ENCODE measurements at places on chromosomes 6 and 20.

- DNase-seq = no peak
Measured at GRCh38 chr6:94751641-94752329, 825.5 kb upstream of the MANEA start.

GRCh38 chr20:44542890-44543289, 21.0 kb upstream of the SERINC3 start:
- DNase-seq = no peak

- DNase-seq = peak; percentile 76
Measured at GRCh38 chr6:23180504-23181293, 611.3 kb downstream of the HDGFL1 start.

- no peak for DNase-seq
Measured at GRCh38 chr20:32569380-32570305, 15.5 kb downstream of the NOL4L start.

DNA sequence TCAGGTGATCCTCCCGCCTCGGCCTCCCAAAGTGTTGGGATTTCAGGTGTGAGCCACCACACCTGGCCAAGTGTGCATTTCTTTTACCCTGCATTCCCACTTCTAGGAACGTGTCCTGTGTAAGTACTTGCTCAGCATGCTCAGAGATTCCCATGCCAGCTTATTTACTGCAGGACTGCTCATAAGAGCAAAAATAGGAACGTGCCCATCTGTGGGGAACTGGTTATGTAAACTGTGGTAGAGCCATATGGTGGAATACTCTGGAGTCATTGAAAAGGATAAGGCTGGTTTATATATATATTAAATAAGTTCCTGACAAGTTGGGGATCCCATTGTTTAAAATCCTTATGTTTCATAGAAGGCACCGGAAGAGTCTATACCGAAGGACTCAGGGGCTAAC, 38.2 kb upstream of the FANCE start:
- DNase-seq = no peak

GRCh38 chr20:34528921-34529297, 12.7 kb downstream of the DYNLRB1 start:
- DNase-seq = no peak

DNA sequence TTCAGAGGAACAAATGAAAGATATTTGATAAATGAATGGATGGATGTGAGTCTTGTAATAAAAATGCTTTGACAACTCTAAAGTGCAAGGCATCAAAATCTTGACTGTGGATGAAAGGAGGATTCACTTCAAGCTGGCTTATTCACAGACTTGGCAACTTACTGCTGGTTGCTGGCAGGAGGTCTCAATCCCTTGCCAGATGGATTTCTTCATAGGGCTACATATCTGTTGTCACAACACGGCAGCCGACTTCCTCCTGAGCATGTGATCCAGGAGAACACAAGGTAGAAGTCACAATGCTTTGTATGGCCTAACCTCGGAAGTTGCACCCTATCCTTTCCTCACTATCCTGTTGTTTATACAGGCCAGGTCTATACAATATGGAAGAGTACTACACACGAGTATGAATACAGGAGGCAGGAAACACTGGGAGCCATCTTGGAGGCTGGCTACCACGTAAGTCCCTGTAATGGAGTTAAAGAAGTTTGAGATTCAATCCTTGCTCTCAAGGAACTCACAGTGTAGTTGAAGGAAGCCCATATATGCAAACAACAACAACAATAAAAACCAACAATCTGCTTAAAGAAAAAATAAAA, 97.9 kb downstream of the ID4 start:
- DNase-seq = no peak

DNA sequence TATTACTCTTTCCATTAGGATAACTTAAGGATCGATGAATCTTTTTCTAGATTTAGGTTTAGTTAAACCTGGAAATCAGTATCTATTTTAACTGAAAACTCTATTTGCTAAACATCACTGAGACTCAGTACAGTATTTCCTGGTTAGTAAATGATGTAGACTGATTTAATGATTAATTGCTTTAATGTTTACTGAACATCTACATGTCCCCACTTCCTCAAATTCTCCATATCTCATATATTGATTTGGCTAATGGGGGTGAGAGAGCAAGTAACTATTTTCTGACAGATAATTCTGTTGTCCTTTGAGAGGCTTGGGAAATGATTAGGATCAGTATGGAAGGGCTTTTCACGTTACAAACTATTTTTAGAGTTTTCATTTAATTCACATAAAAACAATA, 10.3 kb downstream of the MKKS start:
- no peak for DNase-seq

- no peak for DNase-seq
Measured at GRCh38 chr20:675453-676314, at the start of gene SCRT2. Gene SCRT2 (minus strand): TSS chr20:675802. CDS start chr20:675601, 201 bp downstream.

DNA sequence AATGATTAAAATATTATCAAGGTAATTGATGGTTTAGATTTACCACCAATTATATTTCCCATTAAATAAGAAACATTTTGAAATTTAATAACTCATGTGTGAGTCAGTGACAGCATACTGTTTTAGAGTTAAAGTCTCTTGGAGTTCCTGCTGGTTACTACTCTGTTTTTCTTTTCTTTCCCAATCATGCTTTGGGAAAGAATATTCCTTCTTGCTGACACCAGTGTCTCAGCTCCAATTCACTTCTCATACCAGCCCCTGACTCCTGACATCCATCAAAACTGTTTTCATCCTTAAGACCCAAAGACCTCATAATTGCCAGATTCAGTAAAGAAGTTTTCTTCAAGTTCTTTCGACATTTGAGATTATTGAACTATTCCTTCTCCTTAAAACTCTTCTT, 50.3 kb downstream of the AIG1 start:
- no peak for DNase-seq

GRCh38 chr6:106461084-106461483, 100.6 kb downstream of the CRYBG1 start:
- DNase-seq = no peak

GRCh38 chr6:106702451-106703110, 73.2 kb downstream of the QRSL1 start:
- DNase-seq = no peak

- no peak for DNase-seq
Measured at GRCh38 chr20:63342561-63343459, 18.3 kb downstream of the CHRNA4 start.

DNA sequence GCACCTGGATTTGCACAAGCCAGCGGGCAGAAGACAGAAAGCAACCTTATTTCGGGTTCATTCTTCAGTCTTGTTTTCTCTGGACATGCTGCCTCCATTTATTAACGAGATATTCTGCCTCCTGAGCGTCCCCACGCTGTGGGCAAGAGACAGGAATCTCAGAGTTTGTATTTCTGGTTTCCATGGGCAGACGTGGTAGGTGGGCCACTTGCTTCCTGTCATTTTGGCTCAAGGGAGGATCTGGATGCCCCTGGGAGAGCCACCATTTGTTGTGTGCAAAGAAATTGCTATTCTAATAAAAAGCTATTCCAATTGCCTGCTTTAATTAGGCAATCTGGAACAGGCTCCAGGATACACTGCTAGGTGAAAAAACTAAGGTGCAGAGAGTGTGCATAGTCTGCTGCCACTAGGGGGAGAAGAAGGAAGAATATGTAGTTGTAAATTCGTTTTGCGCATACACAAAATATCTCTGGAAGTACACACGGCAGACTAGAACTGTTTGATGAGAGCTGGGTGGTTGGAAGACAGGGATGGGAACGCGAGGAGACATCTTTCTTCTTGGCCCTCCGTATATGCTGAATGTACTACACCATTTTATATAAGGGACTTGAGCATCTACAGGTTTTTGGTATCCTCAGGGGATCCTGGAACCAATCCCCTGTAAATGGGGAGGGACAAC, 30.1 kb upstream of the SLC16A10 start:
- peak; percentile 41 for DNase-seq

- no peak for DNase-seq
Measured at GRCh38 chr6:148874698-148875293, 128.0 kb downstream of the UST start.

DNA sequence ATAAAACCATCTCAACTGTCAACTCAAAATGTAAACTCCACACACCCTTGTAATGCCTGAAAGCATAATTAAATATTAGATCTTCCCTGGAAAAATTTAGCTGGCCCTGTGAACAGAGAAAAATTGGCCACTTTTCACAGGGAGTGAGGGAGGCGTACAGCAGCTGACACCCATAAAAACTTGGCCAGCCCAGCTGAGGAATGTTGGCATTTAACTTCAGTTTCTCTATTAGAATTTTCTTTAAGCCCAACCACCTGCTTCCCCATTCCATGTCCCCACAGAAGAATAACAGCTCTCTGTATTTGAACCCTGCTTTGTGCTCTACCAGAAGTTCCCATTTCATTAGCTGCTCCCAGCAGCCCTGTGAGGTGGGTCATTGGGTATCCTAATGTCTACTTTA, 41.0 kb downstream of the PKHD1 start:
- DNase-seq = no peak

- DNase-seq = peak; percentile 28
Measured at GRCh38 chr20:22691369-22692118, 107.2 kb upstream of the FOXA2 start.

DNA sequence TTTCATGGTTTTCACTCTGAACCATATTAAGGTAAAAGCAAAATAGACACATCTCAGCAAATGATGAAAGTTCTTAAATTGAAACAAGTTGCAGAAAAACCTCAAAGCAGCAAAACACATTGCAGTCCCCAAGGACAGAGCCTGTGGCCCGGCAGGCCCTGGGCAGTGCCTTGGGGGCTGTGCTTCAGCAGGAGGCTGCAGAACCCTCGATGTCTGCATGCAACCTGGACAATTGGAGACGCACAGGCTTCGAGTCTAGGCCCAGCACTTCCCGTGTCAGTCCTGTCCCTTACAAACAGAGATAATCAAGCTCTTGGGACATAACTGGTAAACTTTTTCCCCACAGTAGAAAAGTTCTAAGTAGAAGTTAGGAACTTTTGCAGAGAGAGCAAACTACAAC, 9.2 kb downstream of the PYGB start:
- no peak for DNase-seq

DNA sequence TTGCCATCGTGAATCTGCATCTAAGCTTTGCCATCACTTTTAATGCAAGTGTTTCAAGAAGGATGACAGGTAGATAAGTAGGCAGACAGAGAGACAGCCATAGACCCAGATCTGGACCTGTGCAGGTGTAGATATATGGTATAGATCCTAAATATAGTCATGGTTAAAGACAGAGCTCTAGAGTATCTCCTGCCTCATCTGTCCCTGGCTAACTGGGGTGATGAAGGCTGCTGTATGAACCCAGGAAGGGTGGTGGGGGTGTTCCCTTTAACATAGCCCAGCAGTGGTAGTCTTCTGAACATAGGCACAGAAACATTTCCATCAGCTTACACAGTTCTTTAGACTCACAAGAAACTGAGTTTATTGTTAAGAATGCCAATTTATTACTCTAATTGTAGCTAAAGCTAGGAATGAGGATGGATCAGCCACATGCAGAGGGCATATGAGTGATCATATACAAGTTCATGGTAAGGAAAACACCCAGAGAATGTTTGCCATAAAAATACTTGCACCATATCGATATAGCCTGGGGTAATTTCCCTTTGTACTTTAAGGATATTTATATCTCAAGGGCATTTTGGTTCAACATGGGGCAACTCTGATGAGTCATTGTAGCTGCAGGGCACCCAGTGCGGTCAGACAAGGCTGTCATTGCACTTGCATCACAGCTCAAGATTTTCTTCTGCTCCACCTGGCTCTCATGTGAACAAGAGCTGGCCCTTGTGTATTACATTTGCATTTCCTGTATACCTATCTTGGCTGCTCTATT, 587.2 kb downstream of the EPM2A start:
- DNase-seq = peak; percentile 67

GRCh38 chr6:71599359-71599758, 287.0 kb upstream of the RIMS1 start:
- no peak for DNase-seq

- no peak for DNase-seq
Measured at GRCh38 chr20:50831622-50832021, 36.8 kb downstream of the BCAS4 start.

- DNase-seq = no peak
Measured at GRCh38 chr6:156687789-156688619, 89.2 kb upstream of the ARID1B start.

- peak; percentile 27 for DNase-seq
Measured at GRCh38 chr20:22333885-22334545, 250.4 kb downstream of the FOXA2 start.

DNA sequence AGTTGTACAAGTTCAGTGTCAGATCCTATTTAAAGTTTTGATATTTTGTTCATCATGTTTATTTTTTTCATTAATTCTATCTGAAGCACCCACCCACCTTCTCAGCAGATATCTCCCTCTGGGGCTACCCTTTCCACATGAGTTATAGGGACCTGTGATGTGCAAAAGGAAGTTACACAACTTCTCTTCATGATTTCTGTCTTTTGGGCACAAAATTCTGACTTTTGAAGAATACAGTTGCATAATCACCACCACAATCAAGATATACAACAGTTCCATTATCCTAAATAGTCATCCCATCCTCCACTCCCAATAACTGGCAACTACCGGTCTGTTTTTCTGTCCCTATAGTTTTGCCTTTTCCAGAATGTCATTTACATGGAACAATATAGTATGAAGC, 13.8 kb upstream of the FUCA2 start:
- DNase-seq = no peak

DNA sequence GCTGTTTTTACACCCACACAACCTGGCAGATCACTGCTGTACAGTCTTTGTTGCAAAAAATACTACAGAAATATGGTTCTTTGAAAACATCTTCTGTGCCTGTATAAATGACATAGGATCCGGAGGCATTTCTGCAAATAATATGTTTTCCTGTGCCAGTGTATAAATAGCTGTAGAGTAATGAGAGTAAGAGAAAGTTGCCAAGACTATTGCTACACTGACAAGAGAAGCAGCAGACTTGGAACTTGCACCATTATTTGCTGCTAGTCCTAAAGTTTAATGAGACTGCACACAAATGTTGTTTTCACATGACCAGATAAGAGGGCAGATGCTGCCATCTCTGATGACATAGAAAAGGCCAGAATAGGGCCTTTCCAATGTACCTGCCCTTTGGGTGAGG, 50.0 kb upstream of the DTNBP1 start:
- no peak for DNase-seq

DNA sequence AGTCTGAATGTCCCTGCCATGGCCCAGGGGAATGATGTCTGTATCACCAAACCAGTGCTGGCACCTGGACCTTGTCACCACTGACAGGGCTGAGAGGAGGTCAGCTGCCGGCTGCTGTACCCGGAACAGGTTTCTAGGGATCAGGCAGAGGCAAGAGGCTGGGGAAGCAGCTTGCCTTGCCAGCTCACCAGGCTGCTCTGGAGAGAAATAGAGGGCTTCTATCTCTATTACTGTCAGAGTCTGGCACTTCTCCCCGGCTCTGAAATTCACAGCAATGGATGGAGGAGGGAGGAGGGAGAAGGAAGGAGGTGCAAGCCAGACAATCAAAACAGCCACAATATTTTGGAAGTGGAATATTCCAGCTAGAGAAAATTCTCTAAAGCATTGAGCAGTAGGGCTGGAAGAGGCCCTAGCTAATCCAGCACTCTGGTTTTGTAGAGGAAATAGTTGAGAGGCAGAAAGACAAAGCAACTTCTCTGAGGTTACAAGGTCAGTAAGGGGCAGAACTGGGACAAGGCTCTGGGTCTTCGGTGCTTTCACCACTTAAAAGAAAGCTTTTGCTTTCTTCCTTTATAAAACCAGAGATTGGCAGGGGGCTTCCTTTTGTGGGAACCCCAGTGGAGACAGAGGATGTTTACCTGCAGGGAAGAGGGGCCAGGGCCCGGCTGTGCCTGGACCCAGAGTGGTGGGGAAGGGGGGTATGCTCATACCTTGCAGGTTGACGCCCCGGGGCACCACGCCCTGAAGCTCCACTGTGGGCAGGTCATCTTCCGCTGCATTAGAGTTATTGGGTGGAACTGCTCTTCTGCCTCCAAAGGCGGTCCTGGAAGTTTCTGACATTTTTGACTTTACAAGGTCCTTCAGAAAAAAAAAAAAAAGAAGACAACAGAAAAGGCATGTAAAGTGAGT, 2.4 kb downstream of the F13A1 start:
- no peak for DNase-seq

Measured in fibroblast of the conjunctiva (primary cell).